ENCODE measurements at places on chromosomes 7 and 10. TPM values are rescaled to one million over a fixed set of nuclear protein-coding genes. Genes with fewer than 3 reads are reported as not detected.

Gene NUB1
- total RNA-seq: 51.0 TPM

GRCh38 chr10:24900888-24901685, 51.3 kb downstream of the PRTFDC1 start:
- no peak for DNase-seq

Gene COMMD3
- total RNA-seq: 90.4 TPM

- no peak for DNase-seq
Measured at GRCh38 chr10:7915923-7916536, 97.7 kb downstream of the TAF3 start.

- no peak for DNase-seq
Measured at GRCh38 chr7:28627896-28628295, 215.6 kb downstream of the CREB5 start.

Gene SPAM1
- not detected for total RNA-seq

Gene UNC5B
- total RNA-seq: 24.2 TPM

Gene HOXA7
- 0.54 TPM for total RNA-seq

Gene TMEM196
- not detected for total RNA-seq

Data from thoracic aorta (tissue), 2 donors.